ENCODE measurements at places on chromosomes 3 and 15.

DNA sequence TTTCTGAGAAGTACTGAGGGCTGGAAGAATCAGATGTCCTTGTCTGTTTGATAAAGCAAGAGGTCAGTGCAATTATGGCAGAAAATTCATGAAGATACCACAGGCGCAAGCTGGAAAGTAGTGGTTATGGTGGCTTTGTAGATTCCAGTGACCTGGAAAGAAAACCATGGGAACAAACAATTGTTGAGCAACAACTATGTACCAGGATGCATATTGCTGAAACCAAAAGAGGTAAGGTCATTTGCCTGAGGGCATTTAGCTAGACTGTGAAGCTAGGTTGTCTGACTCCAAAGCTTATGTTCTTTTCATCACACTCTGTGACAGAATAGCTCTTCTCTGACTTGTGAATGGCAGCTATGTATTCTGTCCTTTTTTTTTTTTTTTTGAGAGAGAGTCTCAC lies 74.0 kb downstream of the B3GALNT1 start:
- DNase-seq, result no peak

- no peak for DNase-seq
Observed at GRCh38 chr3:169591983-169592644, 71.4 kb downstream of the MECOM start.

DNA sequence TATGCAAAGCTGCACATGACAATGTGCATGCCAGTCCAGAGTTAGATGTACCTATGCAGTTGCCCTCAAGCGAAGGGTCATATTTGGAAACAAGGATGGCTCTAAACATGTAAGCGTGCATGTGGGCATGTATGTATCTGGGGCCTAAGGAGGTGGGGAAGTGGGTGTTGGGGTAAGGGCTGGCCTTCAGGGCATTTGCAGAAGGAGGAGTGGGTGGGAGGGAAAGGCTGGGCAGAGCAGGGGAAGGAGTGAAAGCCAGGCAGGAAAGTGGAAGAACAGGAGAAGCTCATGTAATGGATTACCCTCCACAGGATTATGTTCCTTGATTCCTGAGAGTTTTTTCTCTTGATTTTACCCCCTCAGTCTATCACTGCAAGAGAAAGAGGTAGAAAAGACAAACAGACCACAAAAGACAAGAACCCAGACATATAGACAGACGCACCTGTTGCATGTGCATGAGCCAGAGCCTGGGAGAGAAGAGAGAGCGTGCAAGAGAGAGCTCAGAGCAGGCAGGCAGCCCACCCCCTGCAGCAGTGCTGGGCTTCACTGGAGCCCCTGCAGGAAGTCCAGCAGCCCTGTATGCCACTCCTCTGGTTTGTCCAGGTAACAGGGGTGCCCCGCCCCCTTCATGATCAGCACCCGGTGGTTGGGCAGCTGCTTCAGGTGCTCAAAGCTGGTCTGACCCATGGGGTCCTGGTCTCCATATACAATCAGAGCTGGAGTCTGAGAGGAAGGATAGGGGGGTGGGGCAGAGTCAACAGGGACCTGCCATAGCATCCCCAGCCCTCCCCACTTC lies 1.8 kb upstream of the PCBP4 start:
- DNase-seq, result no peak

GRCh38 chr15:41772720-41773331 lies 1.5 kb upstream of the MAPKBP1 start:
- no peak for DNase-seq

DNA sequence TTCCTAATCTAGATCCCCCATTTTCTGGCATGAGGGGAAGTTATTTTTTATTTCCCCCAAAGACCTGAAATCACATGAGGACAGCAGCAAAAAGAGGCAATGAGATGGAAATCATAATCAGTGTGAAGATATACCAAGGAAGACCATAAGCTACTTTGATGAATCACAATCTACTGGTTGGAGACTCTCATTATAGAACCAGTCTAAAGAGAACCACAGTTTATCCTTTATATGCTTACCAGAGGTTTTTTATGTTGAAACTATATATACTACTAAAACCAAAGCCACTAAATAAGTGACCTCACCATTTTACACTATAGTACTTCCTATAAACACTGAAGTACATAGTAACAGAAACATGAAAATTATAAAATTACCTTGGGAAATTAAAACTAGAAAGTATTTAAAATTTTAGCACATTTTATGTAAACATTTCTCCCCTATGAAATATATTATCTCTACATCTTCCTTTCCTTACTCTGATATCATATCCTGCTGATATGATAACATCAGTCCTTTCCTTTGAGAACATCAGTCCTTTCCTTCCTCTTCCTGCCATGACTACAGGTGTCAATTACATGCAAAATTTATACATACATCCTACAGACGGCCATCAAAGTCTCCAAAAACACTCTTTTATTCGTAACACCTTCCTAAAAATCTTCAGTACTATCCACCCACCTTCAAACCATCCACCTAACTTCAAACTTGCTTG lies 71.8 kb downstream of the PHC3 start:
- no peak for DNase-seq

DNA sequence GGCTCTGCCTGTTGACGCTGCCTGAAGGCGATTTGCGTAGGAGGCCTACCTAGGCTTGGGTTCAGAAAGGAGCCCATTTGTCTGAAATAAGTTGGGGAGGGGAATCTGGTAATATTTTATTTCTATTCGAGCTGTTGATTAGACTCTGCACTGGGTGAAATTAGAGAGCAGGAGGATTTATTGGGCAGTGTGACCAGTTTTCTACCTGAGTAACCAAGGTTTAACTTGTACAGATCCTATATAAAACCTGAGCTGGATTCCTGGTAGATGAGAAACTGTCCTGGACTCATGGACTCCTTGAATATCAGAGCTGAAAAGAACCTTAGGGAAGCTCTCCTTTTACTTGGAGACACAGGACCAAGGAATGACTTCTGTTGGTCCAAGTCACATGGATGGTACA lies 19.6 kb upstream of the GPR156 start:
- DNase-seq, result no peak

GRCh38 chr3:12943124-12944021 lies 102.0 kb upstream of the RPL32 start:
- no peak for DNase-seq

DNA sequence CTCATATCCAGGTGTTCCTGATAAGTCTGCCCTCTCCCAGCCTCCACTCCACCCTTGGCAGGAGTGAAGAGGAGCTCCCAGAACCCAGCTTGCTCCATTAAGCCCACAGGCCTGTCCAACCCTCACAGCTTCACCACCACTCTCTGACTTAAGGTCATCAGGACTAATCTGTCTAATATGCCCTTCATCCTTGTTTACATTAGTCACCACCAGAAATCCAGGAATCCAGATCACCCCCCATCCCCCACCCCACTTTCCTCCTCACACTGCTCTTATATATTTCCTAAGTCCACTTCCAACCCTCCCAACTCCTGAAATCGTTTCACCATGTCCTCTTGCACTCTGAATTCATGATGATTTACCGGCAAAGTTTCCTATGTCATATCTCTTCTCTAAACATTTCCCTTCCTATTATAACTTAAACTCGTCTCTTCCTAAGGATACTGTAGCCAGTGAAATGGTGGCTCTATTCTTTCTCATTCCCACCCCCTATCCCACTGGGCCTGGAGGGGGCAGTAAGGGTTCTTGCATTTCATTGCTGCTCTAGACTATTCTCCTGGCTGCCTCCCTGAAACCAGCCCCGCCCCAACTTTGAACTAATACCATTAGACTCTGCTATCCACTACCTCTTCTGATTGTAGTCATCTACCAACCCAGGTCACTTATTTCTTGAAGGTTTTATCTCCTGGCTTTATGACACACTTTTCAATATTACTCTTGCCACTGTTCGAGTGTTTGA lies 43.4 kb downstream of the PPP2R3A start:
- DNase-seq, result no peak

DNA sequence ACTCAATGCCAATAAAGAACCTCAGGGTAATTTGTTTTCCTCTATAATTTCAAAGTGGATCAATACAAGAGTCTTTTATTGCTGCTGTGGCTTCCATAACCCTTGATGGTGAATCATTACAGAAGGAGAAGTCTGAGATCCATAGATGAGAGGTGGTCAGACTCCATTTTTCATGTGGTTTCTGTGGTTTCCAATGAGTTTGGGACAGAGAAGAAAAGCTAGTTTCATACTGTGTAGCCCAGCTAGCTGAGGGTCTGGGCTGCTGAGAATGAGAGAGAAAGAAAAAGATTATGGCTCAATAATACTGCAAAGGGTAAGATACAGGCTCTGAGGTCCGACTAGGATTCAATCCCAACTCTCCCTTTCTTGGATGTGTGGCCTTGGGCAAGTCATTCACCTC lies 180.6 kb upstream of the LRRN1 start:
- DNase-seq, result no peak

- no peak for DNase-seq
Observed at GRCh38 chr3:190116551-190117067, 4.1 kb downstream of the P3H2 start.

GRCh38 chr15:76625267-76625666 lies 279.9 kb downstream of the SCAPER start:
- DNase-seq, result no peak

- DNase-seq, result no peak
Observed at GRCh38 chr15:77475898-77476297, 55.2 kb downstream of the HMG20A start.

GRCh38 chr3:16130066-16130465 lies 44.4 kb upstream of the GALNT15 start:
- no peak for DNase-seq

DNA sequence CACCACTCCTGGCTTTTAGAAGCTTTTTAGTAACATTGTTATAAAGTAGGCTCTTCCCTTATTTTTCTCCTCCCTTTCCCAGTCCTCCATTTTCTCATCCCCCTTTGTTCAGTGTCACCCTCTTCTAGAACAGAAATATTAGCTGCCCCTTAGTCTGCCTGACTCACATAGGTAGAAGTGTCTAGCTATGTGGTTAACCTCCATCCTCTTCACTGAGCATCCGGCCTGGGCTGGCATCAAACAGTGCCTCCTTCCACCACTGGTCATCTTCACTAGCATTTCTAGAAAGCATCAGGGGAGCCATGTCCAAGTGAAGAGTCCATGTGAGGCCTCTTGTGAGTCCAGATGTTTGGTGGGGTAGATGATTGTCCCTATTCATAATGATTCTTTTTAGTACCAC lies 70.0 kb upstream of the SKOR1 start:
- DNase-seq, result no peak

DNA sequence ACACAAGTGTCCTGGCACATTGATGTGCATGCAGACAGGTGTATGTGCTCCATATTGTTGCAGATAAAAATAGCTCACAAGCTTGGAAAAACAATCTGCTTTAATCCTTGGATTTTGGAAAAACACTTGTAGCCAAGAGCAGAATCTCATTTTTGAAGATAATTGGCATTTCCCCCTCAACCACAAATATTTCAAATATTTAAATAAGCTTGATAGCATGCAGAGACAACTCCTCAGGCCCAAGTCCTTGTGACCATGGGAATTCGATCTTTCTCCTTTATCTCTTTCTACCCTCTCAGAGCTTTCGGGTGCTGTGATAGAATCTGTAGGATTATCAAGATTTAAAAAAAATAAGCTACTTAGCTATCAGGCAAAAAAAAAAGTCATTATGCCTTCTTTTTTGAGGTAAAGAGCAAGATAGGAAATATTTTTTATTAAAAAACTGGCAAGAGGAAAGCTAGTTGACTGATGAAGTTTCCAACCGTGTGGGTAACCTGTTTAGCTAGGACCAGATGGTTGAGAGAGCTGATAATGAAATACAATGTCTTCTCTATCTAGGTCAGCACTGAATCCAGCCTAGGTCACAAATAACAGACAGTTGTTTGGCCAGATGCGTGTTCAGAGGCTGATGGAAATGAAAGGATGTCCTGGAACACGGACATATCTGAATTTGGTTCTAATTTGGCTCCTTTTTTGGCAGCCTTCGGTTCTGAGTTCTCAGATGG lies 54.9 kb upstream of the SNRK start:
- DNase-seq, result no peak

DNA sequence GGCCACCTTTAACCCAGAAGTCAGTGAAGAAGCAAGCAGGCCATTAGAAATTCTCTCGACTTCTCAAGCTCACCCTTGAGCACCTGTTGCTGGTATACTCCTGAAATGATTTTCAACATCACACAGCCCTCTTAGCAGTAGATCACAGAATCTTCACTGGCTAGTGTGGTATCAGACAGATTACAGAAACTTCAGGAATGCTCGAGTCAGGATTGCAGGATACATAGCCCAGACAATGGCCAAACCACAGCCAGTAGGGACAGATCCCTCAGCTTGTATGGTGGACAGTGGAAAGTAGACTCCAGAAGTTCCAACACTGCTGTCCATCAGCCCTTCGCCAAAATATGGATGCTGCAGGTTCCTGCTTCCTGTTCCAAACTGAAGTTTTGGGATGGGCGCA lies 4.5 kb upstream of the KLHL40 start:
- no peak for DNase-seq

DNA sequence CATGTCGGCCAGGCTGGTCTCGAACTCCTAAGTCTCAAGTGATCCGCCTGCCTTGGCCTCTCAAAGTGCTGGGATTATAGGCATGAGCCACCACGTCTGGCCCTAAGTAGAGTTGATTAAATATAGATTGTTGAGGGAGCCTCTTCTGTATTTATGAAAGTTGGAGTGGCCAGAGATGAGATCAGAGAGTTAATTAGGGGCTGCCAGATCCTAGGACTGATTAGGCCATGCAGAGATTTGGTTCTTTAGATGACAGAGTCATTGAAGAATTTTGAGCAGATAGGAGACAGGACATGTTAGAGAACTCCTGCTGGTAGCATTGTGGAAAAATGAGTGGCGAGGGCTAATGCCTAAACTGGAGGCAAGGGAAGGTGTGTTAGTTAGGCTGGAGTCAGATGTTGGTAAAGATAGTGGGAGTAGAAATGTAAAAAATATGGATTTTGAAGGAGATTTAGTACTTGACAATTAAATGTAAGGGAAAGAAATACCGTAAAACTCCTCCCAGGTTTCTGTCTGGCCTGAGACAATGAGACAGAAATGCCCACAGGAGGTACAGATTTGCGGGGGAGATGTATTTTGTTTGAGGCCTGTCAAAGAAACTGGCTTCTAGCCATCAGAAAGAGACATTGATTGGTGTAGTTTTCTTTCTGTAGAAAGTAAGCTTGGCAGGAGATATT lies 23.4 kb downstream of the SACM1L start:
- no peak for DNase-seq

DNA sequence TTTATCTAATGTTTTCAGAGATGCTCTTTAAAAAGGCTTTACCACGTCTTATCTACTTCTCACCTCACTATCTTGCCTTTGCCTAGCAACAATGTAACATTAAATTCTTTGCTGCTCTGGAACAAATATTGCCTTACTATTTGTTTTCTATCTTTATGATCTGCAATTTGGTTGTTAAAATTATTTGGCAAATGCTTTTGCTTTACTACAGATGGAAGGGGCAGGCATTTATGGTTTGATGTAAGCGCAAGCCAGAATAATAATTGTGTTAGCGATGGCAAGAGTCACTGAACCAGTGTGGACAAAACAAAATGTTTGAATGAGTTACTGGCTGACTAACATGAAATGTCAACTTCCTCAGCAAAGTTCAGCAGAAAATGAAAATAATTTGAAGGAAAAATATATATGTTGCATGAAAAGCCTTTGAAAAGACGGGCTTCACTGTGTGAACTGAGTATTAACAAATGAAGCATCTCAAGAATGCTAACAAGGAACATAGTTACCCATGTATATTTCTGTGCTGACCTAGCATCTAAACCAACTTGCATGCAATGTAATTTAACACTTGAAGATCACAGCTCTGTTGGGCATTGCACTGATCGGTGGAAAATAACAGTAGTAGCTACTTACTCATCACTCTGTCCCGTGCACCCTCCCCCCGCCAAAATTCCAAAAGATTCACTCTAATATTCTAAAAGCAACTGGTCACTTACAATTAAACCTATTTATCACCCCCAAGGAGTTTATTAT lies 454.0 kb upstream of the ARHGEF26 start:
- no peak for DNase-seq

All from esophagus squamous epithelium (tissue), 5 donors.